ENCODE measurements at places on chromosomes 5 and 9.

GRCh38 chr9:20496328-20496727 is 126.0 kb downstream of the MLLT3 start:
- no peak for DNase-seq

GRCh38 chr5:16577677-16578076 is 39.1 kb downstream of the RETREG1 start:
- DNase-seq: no peak

DNA sequence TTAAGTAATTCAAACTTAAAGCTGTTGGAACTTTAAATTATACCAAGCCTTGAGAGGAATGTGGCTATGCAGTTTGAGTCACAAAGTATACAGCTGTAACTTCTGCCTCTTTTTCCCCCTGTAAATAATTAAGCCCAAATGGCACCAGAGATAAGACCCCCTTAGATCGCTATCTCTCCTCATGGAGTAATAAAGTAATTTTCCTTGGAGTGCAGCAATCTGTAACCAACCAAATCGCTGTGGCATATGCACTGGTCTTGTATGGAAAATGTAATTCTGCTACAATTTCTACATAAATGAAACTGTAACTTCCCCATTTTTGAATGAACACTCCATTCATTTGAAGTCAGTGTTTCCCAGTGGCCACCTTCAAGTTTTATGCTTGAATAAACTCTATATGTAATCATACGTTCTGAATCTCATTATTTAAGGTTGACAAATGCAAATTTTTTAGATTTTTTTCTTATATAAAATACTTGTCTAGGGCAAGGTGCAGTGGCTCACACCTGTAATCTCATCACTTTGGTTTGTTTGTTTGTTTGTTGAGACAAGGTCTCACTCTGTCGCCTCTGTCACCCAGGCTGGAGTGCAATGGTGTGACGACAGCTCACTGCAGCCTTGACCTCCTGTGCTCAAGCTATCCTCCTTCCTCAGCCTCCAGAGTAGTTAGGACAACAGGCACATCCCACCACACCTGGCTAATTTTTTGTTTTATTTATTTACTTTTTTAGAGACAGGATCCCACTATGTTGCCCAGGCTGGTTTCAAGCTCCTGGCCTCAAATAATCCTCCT is 12.3 kb downstream of the SUSD1 start:
- no peak for DNase-seq

DNA sequence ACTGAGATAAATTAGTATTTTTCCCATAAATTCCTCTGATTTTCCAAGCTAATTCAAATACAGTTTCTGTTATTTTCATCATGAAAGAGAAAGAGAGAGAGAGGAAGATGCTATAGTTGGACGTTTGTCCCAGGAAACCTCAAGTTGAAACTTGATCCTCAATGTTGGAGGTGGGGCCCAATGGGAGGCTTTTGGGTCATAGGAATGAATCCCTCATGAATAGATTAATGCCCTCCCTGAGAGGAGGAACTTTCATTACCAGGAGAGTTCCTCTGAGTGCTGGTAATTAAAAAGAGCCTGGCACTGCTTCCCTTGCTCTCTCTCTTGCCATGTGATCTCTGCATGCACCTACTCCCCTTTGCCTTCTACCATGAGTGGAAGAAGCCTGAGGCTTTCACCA is 189.9 kb upstream of the SMC2 start:
- no peak for DNase-seq

- DNase-seq: no peak
These were observed 73.4 kb upstream of the NR4A3 start for GRCh38 chr9:99748266-99748665.

DNA sequence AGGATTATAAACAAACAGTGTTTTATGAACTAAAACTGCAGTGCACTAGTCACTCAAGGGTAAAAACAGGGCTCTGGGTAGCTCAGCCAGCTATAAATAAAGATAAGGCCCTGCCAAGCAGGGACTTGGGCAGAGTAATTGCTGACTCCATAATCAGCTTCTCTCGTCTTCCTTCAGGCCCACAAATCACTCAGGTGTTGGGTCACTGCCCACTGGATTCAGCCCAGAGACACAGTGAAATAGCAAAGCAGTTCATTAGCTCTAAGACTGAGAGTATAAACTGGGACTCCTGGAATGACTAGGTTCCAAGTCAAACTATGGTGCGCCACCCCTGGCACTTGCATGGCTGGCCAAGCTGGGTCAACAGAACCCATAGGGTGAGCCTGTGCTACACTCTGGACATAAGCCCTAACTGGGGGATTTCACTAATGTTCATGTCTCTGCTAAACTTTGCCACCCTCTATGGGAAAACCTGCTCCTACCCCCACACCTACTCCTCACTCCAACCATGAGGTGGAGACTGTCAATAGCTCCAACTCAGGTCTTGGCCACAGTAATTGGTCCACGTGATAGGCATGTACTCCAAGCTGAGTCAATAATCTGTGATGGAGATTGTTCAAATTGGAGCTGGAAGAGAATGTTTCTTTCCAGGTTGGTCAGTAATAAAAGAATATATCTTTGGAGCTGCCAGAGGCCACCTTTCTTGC is 158.5 kb downstream of the SLIT3 start:
- no peak for DNase-seq

DNA sequence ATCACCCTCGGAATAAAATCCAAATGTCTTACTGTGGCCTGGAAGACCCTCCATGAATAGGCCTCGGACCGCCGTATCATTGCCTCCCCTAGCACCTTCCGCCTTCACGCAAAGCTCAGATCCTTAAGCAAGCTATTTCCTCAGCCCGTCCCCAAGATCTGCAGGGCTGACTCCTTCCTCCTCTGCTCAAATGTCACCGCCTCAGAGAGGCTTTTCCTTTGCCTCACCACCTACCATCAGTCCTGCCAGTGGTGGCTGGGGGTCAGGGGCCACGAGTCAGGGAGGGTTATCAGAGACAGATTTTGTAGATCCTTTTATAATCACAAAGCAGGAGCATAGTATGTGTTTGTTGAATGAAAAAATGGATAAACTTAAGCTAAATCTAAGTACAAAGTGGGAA is 74.4 kb upstream of the KIF2A start:
- no peak for DNase-seq

DNA sequence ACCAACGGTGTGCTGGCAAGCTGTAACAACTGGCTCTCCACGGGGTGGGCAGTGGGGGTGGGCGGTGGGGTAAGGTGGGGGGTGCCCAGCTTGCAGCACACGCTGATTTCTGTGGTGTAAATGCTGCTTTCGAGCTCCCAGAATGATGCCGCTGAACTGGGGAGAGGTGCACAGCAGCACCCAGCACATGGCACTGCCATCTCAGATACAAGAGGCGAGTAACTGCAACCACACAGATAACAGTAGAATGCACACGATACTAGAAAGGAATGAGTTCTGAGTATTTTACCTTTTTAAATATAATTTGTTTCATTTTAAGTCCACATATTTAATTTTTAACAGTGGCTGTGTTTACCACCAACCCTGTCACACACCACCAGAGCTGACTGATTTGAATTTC is 87.9 kb downstream of the SEMA4D start:
- no peak for DNase-seq

Data from activated CD4-positive, alpha-beta T cell treated with anti-CD3 and anti-CD28 coated beads, Interleukin-2, amount 50 U/mL, for 4 hours (primary cell).